Breast epithelium (tissue), 4 donors: ENCODE measurements at places on chromosomes 3 and 15.
A peak's percentile ranks its signal among the peaks of the same experiment; 100 is the strongest.

DNA sequence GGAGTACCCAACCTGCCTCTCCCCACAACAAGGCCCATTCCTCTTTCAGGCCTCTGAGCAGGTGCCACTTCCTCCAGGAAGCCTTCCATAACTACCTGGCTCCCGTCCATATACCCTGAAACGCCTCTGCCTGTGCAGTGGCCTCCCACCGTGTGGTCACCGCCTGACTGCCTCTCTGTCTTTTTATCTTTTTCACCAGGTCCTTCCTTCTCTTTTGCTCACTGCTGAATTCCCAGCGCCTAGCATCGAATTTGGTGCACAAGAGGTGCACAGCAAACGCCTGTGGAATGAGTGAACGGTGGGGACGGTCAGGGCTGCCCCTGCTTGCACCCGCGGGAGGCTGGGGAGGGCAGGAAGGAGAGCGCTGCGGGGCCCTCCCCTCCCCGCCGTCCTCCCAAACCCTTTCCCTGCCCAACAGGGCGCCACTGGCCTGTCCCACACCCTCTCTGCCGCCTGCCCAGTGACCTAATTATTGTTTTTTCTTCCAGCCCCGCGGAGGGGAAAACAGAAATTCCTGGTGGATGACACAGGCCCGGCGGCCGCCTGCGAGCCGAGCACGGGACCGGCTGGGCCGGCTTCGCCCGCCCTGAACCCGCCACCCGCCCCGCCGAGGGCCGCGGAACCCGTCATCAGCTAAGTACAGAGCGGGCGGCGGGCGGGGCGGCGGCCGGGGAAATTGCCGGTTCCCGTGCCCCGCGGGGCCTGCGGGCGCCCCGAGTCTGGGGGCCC lies 140.1 kb downstream of the SMAD6 start:
- no peaks in the 10 kb centered on the region for H3K4me1 ChIP-seq
- H3K27me3 ChIP-seq = no peaks in the 10 kb centered on the region
- DNase-seq = peak; percentile 89
- H3K27ac ChIP-seq = peak overlapping the region; percentile 97
- H3K36me3 ChIP-seq = no peaks in the 10 kb centered on the region

DNA sequence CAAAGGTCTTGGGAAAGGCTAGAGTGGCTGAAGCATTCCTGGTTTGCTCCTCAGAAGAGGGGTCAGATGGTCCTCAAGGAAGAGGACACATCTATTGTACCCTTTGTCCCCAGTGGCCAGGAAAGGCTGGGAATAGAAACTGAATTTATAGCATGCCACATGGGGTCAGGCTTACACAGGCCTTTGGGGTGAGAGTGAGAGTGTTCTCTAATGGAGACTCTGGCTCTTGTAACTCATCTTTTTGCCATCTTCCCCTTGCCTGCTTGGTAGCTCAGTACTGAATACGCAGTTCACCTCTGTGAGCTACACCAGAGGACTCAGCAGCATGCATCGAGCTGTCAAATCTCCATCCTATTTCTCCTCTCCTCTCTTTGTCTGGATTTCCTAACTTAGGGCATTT lies 87.5 kb downstream of the ATP2B2 start:
- H3K27ac ChIP-seq = no peak overlapping the region
- no peak overlapping the region for H3K4me3 ChIP-seq
- peaks cover 11% of the 10 kb centered on the region for H3K27me3 ChIP-seq
- no peaks in the 10 kb centered on the region for H3K36me3 ChIP-seq
- H3K4me1 ChIP-seq = no peaks in the 10 kb centered on the region
- no peak for DNase-seq

DNA sequence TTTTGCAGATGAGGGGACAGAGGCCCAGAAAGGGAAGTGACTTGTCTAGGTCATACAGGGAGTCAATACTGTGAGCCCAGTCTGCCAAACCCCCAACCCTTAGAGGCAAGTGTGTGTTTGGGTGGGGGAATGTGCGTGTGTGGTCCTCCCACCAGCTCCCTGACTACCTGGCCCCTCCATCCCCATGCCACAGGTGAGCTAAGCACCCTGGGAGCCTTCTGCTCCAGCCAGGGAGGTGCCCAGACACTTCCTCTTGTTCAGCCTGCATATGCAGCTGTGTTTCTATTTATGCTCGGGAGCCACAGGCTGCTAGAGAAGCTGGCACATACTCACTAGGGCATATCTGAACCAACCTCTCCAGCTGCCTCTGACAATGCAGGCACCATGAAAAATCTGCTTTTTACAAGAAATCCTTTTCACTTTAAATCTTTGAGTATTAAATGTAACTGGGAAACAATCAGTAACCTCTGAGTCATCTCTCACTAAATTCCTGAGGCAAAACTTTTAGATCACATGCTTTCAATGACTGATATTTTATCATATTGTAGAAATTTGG lies 20.7 kb downstream of the TBC1D2B start:
- H3K27ac ChIP-seq = peak overlapping the region; percentile 73
- H3K4me1 ChIP-seq = peaks cover 9% of the 10 kb centered on the region
- H3K4me3 ChIP-seq = no peak overlapping the region
- H3K36me3 ChIP-seq = no peaks in the 10 kb centered on the region

DNA sequence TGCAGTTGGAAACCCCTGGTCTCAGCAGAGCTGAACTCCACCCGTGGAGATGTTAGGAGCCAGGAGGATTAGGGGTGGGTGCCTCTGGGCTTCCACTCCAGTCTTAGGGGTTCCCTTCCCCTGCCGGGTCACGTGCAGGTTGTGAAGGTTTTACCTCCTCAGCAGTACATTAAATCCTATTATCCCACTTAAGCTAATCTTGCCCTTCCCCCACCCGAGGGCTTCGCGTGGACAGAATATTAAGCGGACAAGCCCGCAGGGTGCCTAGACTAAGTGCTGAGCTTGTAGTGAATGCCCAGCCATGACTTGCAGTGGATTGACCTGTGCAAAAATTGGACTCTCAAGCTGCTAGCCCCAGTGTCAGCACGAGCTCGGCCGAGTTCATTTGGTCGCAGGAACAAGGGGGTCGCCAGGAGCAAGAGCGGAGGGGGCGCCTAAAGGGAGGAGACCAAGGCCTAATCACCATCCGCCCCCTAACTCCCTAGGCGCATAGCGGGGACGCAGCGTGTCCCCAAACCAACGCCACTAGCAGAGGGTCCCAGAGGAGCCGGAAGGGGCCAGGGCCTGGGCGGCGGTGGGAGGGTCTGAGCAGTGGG lies 498 bp upstream of the SEMA4B start:
- no peaks in the 10 kb centered on the region for H3K36me3 ChIP-seq
- peaks cover 7% of the 10 kb centered on the region for H3K4me1 ChIP-seq
- H3K27me3 ChIP-seq = no peaks in the 10 kb centered on the region
- H3K27ac ChIP-seq = peak overlapping the region; percentile 87

DNA sequence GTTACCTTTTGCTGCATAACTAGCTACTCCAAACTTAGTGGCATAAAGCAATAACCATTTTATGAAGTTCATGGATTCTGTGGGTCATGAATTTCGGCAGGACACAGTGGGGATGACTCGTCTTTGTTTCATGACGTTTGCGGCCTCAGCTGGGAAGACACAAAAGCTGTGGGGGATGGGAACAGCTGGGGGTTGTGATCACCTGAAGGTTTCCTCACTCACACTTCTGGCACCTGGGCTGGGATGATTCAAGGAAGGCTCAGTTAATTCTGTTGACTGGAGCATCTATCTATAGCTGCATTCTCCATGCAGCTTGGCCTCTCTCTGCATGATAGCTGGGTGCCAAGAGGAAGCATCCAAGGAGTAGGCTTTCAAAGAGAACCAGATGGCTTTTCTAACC lies 332.8 kb downstream of the ULK4 start:
- no peak overlapping the region for H3K4me3 ChIP-seq
- no peaks in the 10 kb centered on the region for H3K4me1 ChIP-seq
- no peaks in the 10 kb centered on the region for H3K36me3 ChIP-seq
- no peak for DNase-seq
